Activated CD4-positive, alpha-beta T cell treated with anti-CD3 and anti-CD28 coated beads, Interleukin-2, amount 10 ng/mL, durations not matched to agents 24 days and 14 days (primary cell): ENCODE measurements at places on chromosomes 12 and 14.
A peak's percentile ranks its signal among the peaks of the same experiment; 100 is the strongest.

- DNase-seq: no peak
Observed at GRCh38 chr12:127063339-127064072, 1203.5 kb upstream of the TMEM132C start.

DNA sequence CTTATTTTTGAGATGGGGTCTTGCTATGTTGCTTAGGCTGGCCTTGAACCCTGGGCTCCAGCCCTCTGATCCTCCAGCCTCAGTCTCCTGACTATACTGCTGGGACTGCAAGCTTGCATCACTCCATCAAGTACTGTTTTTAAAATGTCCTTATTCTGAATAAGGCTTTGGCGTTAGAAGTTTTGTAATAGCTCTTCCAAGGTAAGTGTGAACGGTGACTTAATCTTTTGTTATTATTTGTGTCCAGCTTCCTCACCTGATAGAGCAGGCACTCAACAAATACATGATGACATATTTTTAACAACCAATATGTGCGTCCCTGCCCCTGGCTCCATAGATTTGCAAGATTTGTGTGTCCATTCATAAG, 1.4 kb downstream of the C1RL start:
- no peak for DNase-seq

DNA sequence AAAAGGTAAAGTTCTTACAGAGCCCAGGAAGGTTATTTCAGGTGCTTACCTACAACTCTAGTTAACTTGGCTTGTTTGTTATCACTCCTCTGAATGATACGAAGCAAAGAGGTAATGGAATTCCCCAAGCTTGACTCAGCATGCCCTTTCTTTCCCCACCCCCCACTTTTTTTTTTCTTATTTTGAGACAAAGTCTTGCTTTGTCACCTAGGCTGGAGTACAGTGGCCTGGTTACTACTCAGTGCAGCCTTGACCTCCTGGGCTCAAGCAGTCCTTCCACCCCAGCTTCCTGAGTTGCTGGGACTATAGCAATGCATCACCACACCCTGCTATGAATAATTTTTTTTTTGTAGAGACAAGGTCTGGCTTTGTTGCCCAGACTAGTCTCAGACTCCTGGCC, 17.1 kb upstream of the YBX3 start:
- DNase-seq: peak; percentile 54

- DNase-seq: peak; percentile 86
Observed at GRCh38 chr12:89862511-89863445, 154.1 kb upstream of the ATP2B1 start.

DNA sequence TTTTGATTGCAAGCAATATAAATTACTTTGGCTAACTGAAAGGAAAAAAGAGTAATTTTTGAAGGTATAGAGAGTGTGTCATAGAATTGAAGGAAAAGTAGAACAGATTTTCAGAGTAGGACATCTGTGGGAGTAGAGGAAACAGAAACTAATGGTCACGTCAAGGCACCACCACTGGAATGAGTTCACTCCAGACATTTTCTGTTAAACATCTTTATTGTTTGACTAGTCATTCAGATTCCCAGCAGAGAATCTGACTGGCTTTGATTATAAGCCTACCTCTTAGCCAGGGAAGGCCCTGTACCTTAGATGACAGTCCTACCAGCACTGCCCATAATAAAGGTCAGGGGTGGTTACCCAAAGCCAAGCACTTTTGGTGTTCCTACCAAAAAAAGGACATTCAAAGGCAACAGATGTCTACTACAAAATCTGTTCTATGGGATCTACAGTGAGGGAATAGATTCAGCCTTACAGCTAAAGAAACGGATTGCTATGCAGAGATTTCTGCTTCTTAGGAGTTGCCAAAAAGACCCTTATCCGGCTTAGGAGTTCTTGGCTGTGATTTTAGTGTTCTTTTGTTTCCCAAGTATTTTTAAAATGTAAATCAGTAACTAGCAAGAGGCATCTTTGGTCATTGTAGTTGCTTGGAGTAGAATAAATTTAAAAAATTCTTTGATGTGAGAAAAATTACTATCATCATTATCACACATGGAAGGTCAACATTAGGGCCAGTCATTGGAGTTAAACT, 410.8 kb downstream of the RAD51B start:
- no peak for DNase-seq

DNA sequence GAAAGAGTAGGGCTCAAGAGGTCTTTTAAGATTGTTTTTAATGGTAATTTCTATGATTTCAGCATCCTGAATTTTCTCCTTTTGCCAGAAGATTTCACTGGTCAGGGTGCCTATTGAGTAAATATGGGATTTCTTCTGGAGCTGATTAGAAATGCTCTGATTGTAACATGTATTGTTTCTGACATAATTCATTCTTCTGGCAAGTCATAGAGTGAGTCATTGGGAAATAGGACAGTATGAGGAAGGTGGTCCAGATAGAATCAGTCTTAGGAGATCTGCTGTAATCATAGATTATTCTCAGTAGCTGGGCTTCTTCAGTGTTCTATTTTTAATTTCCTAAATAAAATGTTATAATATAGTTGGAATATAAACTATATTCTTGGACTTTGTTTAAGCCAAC, 182.0 kb upstream of the NAV3 start:
- no peak for DNase-seq

DNA sequence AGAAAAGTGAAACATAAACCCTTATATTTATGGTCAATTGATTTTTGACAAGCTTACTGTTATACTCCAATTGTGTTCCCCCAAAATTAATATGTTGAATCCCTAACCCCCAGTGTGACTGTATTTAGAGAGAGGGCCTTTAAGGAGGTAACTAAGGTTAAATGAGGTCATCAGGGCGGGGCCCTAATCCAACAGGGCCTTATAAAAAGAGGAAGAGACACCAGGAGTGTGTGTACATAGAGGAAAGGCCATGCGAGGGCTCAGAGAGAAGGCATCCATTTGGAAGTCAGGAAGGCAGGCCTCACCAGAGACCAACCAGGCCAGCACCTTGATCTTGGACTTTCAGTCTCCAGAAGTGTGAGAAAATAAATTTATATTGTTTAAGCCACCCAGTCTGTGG, 6.5 kb upstream of the VTI1B start:
- no peak for DNase-seq

GRCh38 chr14:77040741-77041653, 12.5 kb upstream of the IRF2BPL start:
- peak; percentile 83 for DNase-seq

- no peak for DNase-seq
Observed at GRCh38 chr12:108345716-108346633, 6.9 kb upstream of the CMKLR1 start.

DNA sequence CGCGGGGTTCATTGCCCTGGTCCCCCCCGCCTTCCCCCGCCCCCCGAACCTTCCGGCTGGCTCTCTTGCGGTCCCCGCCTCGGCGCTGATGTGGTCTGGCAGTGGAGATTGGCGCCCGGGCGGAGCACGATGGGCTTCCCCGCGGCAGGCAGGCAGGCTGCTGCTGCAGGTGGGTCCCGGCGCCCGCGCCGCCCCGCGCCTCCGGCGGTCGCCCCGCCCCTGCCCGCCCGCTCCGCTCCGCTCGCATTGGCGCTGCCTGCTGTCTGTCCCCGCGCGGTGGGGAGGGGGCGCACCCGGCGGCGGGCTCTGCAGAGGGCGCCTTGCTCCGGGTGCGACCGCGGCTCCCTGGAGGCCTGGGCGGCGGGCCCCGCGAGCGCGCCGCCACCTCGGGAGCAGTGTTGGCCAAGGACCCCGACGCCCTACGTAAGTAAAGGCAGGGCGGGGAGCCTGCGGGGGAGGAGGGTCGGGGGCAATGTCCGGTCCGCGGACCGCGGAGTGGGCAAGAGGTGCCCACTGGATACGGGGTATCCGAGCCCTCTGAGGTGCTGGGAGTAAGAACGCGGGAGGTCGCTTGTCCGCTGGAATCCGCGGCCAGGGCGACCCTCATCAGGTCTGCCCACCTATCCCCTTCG, at the start of gene AKAP5:
Gene AKAP5 (plus strand): TSS at position 309 of the 632 bp plus-strand sequence. CDS start 2,896 bp downstream, outside the sequence.
- peak; percentile 90 for DNase-seq

DNA sequence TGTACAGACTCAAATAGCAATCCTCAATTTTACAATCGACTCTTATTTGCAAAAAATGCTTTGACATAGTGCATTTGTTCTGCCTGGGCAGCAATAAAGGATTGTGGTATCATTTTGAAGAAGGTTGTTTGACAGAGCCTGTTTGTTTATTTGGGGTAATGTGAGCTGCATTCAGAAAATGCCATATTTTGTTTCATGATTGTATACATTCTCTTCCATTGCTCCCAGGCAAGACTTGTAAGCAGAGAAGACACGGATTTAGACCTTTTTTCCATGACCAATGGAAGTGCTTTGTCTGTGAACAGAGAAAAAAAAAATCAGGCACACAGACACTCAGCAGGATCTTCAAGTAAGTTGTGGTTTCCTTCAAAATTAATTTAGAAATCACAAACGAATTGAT, 35.5 kb upstream of the ALX1 start:
- DNase-seq: no peak

- DNase-seq: no peak
Observed at GRCh38 chr14:64731141-64731581, 26.9 kb downstream of the PLEKHG3 start.

DNA sequence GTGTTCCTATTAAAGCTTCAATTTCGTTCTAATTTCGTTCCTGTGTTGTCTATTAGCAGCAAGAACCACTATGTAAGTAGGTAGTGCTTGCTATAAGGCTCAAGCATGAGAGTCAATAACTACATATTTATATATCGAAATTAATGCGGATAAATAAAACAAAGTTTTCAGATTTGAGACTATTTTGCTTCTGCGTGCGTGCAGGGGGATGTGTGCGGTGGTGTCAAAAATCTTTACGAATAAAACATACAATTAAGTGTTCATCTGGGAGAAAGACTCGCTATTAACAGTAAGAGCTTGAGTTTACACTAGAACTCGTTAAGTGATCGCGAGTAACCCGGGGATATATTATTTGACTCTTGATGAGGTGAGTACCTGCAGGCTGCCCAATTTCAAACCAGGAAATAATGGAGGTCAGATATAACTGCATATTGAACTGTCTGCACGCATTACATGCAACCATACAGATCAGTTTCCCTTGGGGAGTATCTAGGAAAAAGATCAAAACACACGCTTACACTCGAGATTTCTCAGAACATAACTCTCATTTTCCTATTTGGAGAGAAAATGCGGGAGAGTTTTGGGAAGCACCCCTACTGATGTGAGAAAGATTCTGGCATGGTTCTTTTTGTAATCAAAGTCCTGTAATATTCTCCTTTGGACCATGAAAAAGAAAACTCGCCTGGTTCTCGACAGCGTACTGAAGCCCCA, 813 bp downstream of the TWF1 start:
- peak; percentile 67 for DNase-seq

DNA sequence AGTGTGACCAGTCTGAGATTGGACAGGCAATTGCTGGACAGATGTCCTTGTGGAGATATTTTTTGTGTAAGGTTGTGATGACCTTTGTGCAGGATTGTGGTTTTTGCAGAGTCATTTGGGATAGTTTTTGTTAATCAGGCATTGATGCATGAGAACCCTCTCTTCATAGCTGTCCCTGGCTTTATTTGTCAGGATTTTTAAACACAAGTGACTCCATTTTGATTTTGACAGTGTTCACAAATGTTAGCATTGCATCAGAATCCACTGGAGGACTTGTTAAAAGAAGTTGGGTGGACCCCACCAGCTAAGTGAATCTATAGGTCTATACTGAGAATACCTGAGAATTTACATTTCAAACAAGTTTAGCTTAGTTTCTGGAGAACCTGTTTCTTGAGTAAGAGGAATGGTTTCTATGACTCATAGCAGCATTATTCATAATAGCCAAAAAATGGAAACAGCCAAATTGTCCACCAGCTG, 11.8 kb downstream of the FNTB start:
- no peak for DNase-seq

DNA sequence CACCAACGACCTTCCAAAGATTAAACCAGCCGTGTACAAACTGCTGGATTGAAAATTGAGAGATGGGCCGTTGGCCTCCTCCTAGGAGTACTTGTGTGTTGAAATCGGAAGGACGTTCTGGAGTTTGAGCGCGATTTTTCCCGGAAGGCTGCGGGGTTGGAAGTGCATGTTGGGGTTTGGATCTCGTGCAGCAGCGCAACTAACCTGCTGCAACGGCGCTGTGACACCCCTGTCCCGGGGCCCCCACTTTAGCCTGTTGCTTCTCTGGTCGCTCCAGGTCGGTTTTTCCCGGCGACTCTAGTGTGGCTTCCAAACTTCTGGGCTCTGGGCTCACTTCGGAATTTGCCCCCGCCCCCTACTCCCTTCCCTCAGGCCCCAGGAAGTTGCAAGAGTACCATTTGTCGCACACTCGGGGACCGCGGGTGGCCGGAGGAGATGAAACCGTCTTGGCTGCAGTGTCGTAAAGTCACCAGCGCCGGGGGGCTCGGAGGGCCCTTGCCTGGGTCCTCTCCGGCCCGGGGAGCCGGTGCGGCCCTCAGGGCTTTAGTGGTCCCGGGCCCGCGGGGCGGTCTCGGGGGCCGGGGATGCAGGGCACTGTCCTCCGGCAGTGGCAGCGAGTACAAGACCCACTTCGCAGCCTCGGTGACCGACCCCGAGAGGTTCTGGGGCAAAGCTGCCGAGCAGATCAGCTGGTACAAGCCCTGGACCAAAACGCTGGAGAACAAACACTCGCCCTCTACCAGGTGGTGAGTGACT, at the start of gene ACSS3:
Gene ACSS3 (plus strand): TSS at position 394 of the 756 bp plus-strand sequence. CDS start 42 bp downstream, at position 436.
- DNase-seq: no peak

DNA sequence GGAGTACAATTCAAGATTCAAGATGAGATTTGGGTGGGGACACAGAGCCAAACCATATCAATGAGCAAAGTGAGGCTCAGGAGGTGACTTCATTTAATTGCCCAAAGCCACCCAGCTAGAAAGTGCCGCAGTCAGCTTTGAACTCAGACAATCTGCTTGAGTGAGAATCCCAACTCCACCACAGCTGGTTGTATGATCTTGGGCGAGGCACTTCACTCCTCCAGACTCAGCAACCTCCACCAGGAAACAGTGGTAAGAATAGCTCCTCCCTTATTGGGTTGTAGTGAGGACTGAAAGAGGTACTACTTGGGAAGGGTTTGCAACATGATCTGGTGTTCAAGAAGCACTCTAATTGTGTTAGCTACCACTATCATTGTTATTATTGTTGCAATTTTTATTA, 129.2 kb upstream of the RFLNA start:
- no peak for DNase-seq

- no peak for DNase-seq
Observed at GRCh38 chr12:99981639-99982190, 3.0 kb downstream of the ANKS1B start.

GRCh38 chr12:45615268-45615667, 114.2 kb upstream of the ARID2 start:
- no peak for DNase-seq

DNA sequence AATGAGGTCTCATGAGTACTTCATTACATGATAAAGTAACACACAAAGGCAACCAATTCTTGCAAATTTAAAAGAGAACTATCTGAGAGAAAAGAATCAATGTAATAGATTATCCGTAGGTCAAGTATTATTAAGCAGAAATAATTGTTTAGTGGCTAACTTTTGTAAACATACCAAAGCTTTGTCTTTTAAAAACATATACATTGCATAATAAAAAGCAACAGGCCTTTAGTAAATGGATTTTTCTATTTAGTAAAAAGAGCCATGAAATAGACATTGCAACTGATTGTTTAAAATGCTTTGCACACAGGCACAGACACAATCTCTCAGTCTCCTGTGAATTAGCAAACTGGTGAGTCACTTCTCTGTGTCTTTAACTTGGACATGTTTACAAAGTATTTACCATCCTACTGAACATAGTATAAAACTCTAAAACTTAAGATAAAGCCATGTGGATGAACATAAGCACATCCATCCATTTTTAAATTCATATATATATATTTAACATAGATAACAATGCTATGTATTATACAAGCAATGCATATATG, 518.7 kb upstream of the MGAT4C start:
- DNase-seq: no peak

- no peak for DNase-seq
Observed at GRCh38 chr14:88477513-88478250, 77.1 kb downstream of the PTPN21 start.
